Renal pelvis (tissue), 12 donors: ENCODE measurements at places on chromosomes 7 and 10. TPM values are rescaled to one million over a fixed set of nuclear protein-coding genes. Genes with fewer than 3 reads are reported as not detected.

GRCh38 chr7:134941185-134941900, 45.0 kb upstream of the AGBL3 start:
- no peak for DNase-seq

DNA sequence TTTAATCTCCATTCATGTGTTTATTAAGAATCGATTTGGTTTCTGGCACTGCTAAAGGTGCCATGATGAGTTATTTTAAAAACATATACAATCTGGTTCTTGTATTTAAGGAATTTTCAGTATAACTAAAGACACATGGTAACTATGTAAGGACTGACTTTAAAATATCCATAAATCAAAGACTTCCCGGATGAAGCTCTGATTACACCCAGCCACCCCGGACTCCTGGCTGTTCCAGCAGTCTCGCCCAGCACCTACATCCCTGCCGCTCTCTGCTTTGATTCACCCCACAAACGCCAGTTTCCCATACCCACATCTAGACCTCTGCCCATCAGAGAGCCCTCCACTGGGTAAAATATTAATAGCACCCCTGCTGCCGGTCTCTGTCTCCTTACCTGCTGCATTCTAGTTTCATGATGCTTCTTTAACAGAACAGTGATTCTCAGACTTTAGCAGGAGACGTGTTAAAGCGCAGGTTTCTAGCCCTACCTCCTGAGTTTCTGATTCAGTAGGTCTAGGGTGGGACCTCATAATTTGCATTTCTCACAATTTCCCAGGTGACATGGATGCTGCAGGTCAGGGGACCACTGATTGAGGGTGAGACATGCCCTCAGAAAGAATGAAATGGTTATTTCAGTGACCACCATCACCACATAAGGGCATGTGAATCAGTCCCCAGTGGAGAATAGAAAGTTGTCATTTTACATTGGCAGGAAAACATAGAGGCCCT, 185.7 kb downstream of the KIAA1217 start:
- DNase-seq, result no peak

DNA sequence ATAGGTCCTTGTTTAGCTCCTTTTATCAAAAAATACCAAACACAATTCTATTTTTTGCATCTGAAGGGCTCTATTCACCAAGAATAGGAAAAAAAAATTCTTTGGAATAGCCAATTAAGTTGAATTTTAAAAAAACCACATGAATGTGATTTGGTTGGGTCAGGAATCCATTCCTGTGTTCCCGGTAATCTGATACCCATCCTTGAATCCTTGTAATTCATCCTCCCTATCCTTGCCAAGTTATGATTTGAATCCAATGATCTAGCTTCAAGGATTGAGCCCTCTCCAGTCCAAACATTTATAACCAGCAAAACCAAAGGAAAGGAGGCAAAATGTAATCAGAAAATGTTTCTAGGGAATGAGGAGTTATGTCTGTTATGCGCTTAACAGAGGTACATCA, 86.6 kb downstream of the CFAP58 start:
- no peak for DNase-seq

Gene ARMC3
- polyA plus RNA-seq, result 16.8 TPM

Gene ZNF365
- polyA plus RNA-seq, result 0.37 TPM

- no peak for DNase-seq
Measured at GRCh38 chr7:144656965-144657517, 178.8 kb downstream of the TPK1 start.

Gene ZPBP
- 0.53 TPM for polyA plus RNA-seq

Gene AMPH
- polyA plus RNA-seq, result 17.1 TPM

- DNase-seq, result no peak
Measured at GRCh38 chr10:133128126-133129070, 31.6 kb upstream of the KNDC1 start.

Gene GPR26
- polyA plus RNA-seq, result not detected

- no peak for DNase-seq
Measured at GRCh38 chr10:279655-280054, 144.4 kb downstream of the ZMYND11 start.

DNA sequence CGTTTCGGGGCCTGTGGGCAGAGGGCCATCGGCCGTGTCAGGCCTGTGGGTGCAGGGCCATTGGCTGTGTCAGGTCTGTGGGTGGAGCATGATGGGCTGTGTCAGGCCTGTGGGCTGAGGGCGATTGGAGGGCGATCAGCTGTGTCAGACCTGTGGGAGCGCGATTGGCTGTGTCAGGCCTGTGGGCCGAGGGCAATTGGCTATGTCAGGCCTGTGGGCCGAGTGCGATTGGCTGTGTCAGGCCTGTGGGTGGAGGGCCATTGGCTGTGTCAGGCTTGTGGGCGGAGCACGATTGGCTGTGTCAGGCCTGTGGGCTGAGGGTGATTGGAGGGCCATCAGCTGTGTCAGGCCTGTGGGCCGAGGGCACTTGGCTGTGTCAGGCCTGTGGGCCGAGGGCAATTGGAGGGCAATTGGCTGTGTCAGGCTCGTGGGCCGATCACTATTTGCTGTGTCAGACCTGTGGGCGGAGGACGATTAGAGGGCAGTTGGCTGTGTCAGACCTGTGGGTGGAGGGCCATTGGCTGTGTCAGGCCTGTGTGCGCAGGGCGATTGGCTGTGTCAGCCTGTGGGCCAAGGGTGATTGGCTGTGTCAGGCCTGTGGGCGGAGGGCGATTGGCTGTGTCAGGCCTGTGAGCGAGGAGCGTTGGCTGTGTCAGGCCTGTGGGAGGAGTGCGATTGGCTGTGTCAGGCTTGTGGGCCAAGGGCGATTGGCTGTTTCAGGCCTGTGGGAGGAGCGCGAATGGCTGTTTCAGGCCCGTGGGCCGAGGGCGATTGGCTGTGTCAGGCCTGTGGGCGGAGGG, 54.1 kb downstream of the DYNC2I1 start:
- DNase-seq, result no peak

DNA sequence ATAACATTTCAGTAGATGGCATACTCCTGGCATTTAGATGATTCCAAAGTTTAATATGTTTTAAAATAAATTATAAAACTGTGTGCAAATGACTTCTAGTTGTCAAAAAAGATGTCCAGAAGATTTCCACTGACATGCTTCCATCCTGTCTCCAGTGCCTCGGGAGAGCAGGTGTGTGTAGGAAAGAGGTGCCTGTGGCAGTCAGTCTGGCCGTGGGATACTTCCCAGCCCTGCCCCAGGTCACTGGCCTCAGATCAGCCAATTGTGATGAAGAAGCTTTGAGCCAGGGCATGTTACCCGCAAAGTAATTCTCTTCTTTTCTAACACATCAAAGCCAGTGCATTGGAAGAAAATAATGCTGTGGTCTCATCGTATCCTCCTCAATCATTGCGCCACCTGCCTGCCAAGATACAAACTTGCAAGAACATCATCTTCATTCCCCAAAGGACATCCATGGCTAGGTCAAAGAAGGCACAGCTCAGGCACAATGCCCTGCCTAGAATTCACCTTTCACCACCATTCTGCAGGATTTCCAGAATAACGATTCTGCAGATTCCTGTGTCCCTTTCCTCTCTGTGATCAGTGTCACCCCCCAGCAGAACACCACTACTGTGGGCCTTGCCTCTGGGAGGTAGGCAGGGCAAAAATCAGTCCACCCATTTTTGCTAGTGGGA, 6.3 kb upstream of the KCNMA1 start:
- DNase-seq, result no peak

DNA sequence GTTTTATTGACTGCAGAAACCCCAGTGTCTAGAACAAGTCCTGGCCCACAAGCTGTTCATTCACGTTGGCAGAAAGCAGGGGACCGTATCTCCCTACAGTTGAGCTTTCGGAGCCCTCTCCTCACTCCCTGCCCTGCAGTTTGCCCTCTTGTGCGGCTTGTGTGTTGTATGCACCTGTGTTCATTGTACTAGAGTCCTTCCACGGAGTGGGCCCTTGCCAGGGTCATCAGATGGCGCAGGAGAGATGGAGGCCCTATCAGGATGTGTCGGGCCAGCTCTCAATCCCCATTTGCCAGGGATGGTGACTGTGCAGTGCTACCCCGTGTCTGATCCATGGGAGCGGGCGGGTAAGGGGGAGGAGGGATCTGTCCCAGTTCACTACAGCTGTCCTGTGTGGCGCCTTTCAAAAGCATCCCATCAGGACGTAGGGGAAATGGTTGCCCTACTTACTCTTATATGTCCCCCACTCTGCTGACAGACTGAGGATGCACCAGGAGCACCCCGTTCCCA, 77.4 kb upstream of the PRR15 start:
- no peak for DNase-seq

DNA sequence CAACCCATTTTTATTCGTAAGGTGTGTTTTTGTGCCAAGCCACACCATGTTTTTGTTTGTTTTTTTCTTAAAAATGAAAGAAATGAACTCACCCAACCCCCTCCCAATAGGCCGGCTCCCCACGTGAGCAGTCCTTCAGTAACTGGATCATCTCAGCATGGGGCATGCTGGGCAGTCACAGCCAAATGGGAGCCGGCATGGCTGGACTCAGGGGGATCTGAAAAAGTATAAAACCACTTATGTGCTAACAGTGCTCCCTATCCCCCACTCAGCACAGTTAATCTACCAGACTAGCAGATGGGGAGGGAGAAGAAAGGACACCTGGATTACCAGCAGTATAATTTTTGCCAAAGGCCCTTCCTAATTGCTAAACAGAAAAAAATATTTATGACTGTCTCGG, 39.3 kb downstream of the BAZ1B start:
- DNase-seq, result no peak

Gene PTF1A
- polyA plus RNA-seq, result not detected

DNA sequence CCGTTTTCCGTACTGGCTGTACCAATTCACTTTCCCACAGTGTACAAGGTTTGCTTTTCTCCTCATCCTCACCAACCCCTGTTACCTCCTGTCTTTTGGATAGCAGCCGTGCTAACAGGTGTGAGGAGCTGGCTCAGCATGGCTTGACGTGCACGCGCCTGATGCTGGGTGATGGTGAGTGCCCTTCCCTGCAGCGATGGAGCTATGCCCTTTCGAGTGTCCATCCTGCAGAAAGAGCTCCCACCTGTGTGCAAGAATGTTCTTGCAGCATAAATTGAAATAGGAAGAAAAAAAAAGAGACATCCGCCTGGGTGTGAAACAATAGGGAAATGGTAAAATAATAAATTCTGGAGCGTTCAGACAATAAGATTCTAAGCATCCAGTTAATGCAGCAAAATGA, 9.5 kb upstream of the UBE3C start:
- no peak for DNase-seq
